Lung microvascular endothelial cell (primary cell): ENCODE measurements at places on chromosomes 3 and 15. TPM values are rescaled to one million over a fixed set of nuclear protein-coding genes. Genes with fewer than 3 reads are reported as not detected.

SIDT1 gene
- total RNA-seq = not detected in 2 replicates

DNA sequence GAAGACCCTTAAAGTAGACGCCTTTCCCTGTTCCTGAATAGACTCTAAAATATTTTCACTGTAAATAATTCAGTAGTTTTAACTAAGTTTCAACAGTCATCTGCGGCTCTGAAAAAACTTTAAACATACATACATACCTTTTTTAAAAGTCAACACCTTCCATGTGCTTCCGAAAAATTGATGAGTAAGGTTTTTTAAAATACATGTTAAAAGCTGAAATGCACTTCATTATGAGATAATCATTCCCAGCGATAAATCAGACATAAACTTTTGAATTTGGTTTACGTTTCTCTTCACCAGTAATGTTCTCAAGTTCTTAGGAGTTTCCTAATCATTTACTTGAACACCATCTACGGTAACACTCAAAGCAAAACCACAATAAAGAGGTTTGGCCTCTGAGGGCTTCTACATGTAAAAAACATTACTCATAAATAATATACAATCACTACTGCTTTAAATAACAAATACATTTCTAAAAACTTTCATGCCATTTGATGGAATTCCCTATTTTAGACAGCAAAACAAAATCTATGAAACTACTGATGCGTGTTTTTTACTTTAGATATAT, 403.5 kb downstream of the SHQ1 start:
- no peak for DNase-seq

XCR1 gene
- not detected in 2 replicates for total RNA-seq

DNA sequence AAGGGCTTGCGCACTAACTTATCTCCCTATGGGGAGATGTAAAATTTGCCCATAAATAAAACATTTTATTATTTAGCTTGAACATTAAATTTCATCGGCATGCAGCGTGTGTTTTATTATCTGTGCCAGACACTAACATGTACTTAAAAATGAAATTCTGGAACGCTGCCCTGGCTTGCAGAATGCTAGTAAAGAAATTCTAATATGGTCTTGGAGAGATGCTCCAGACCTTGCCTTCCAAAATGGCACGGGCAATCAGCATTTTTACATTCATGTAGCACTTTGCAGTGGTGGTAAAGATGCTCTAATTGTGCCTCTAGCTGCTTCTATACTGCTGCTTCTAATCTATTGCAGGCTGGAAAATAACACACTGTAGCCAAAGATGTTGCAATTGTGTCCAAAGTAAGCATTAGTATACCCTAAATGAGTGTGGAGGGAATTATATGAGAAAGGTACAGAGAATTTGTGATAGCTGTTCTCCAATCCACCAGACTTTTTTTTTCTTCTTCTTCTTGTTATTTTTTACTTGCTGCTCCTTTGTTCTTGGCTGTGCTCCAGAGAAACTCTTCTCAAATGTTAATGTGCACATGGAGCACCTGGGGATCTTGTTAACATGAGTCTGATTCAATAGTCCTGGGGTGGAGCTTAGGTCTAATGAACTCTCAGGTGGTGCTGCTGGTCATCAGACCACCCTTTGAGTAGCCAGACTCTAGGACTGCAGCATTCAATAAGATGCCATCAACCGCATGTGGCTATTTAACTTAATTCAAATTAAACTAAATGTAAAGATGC, 47.3 kb downstream of the CRABP1 start:
- DNase-seq = no peak

- peak; percentile 11 for DNase-seq
Measured at GRCh38 chr15:34721802-34722438, 32.9 kb downstream of the GJD2 start.
